EH (cell line): ENCODE measurements at places on chromosomes 6 and 20.

DNA sequence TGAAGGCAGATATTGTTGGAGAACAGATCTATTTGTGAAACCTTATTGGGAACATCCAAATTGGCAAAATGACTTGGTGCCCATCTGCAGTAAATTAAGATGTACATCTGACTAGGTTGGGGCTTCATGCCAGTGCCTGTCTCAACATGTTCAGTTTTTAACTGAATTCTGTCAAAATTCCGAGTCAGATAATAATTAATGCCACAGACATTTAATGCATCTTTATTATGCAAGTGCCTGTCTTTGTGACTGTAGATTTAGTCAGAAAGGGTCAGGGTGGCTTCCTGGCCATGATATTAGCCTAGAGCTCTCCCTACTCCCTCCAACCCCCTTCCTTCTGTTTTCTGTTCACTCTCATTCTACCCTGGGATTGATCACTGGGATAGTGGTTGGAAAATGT is 199.3 kb upstream of the FLRT3 start:
- no peak for DNase-seq

- DNase-seq = no peak
Observed at GRCh38 chr20:50514750-50515149, 4.6 kb downstream of the PTPN1 start.

DNA sequence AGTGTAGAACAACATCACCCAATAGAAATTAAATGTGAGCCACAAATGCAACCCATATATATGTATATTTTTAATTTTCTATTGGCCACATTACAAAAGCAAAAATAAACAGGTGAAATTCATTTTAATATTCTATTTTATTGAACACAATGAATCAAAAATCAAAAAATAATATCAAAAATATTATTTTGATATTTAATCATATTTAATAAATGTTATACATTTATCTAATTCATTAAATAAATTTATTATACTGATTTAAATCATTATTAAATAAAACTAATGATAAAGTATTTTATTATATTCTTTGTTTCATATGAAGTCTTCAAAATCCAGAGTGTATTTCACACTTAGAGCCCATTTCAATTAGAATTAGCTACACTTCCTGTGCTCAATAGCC is 98.4 kb upstream of the MANEA start:
- DNase-seq = no peak

- DNase-seq = no peak
Observed at GRCh38 chr20:20395087-20395486, 27.2 kb downstream of the INSM1 start.

DNA sequence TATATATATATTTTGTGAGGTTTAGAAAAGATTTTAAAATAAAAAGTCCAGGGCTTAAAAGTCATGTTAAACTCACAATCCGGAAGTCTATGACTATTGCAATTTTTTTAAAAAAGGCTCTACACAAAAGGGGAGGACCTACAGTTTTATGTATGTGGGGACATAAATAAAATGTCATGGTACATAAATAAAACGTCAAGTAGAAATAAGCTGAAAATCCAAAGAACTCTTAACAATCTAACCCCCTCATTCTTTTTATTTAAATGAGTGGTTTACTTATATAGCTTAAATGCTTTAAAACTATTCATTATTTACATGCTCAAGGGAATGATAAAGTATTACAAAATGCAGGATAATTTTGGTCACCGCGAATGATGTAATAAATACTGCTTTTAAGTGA is 36.2 kb downstream of the STX7 start:
- no peak for DNase-seq

GRCh38 chr20:3559637-3560036 is 88.8 kb downstream of the ATRN start:
- no peak for DNase-seq

DNA sequence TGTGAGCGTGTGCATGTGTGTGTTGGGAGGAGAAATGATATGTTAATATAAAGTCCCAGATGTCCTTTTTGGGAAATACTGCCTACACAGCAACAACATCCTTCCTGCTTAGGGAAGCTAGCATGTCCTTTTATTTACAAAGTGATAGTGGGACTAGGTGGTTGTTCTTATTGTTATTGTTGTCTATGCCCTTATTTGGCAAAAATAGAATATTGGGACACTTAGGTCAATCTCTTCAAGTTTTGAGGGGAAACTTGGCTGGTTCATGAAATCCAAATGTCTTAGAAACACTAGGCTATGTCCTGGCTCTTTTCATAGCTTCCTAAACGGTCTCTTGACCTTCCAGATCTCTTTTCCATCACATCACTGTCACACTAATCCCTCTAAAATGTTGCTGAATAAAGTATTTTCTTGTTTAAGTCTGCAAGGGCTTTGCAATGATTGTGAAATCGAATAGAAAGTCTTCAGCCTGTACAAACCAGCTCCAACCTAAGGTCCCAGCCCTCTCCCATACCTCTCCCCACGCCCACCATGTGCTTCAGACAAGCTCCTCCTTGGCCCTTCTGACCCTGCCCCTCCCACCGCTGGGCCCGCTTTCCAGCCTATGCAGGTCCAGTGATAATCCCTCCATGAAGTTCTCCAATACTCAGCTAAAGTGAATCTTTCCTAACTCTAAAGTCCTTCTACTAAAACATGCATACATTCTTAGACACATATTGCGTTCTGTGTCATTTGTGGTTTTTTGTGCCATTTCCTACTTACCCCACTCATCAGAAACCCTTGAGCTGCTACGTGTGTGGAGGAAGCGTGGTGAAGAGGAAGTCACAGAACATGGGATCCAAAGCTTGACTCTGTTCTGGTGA is 205.1 kb downstream of the LY86 start:
- no peak for DNase-seq

- DNase-seq = no peak
Observed at GRCh38 chr6:100338090-100338489, 126.6 kb downstream of the SIM1 start.

- no peak for DNase-seq
Observed at GRCh38 chr6:156391977-156392376, 385.2 kb upstream of the ARID1B start.

- DNase-seq = peak; percentile 73
Observed at GRCh38 chr6:28673787-28674671, 148.3 kb downstream of the GPX5 start.

DNA sequence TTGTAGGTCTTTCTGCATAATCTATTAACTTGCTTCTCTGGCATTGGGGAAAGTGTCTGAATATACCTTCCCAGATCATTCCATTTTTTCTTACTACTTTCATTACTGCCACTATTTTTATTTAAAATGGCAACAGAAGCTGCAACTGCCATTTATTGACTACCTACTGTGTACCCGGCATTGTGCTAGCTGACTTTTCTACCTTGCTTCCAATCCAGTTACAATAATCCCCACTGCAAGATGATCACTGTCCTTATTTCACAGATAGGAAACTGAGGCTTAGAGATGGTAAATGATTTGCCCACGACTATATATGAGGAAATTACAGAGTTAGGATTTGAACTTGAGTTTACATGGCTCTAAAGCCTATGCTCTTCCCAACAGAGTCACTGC is 129.0 kb downstream of the MAP3K7 start:
- no peak for DNase-seq

GRCh38 chr20:49657118-49657901 is 56.4 kb downstream of the B4GALT5 start:
- DNase-seq = peak; percentile 24

GRCh38 chr6:117919275-117919674 is 12.2 kb downstream of the SLC35F1 start:
- no peak for DNase-seq

- DNase-seq = peak; percentile 30
Observed at GRCh38 chr6:136751522-136751956, 40.7 kb downstream of the MAP3K5 start.

DNA sequence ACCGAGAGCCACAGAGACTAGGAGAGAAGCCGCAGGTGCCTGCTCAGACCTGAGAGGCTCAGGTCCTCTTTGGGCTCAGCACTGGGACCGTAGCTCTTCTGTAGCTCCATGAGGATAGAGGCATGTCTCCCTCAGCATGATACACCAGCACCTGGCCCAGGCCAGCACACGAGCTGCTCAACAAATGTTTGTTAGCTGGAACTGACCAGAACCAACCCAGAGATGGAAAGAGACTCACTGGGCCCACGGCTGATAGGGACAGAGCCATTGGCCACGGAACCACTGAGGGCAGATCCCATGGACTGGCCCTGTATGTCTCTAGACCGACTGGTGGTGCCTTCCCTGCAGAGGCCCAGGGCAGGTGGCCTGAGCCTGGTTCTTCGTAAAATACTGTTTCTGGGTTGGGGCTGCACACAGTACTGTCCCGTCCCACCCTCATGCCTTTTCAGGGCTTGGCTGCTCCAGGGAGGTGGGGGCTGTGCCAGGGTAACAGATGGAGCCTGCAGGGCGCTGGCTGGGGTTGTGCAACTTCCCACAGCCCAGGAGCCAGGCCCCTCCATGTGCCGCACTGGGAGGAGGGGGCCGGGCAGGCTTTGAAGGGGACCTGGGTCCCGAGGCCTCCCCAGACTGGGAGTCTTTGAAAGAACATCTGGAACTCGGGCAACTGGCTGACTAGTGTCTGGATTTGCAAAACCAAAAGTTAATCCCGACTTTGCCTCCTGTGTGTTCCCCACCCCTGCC is 5.2 kb downstream of the C20orf204 start:
- no peak for DNase-seq

DNA sequence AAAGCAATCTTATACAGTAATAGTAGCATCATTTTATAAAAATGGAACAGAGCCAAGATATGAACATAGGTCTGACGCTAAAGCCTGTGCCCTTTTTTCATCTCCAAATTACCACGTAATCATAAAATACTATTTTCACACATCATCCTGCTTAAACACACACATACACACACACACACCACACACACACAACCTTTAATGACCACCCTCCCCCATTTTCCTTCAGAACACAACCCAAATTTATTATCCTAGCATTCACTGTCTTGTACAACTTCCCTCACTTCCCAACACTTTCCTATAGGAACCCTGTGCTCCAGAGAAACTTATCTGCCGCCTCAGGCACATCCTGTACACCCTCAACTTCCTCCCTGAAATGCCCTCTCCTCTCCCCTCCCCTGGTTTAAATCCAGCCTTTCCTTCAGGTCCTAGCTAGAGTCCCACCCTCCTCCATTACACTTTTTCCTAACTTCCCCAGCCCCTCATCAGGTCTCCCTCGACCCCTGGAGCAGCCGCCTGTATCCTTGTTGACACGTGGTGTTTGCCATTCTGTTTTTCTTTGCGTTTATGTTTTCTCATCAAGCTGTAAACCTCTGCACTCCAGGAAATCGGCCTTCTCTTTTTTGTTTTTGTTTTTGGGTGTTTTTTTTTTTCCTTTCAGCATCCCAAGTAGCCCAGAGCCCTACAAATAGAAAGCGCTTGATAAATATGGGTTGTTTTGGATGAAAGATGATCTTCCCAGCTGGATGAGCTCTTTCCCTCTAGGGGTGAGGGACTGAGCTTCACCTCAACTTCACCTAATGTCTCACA is 968 bp upstream of the MMP24 start:
- no peak for DNase-seq

DNA sequence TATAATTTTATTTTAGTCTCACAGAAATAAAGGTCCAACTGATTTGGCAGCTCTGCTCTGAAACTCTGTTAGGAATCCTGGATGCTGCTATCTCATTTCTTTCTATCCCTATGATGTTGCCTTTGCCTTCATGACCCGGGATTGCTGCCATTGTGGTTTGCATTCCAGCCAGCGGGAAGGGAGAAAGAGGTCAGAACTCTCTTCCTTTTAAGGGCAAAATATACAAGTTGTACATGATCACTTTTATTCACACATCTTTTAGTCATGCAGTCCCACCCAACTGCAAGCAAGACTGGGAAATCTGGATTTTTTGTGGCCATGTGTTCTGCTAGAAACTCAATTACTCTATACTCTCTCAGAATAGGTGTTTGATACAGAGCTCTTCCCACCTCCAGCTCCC is 263.1 kb upstream of the ZFP64 start:
- peak; percentile 86 for DNase-seq
